ENCODE measurements at places on chromosomes 13 and 19.

- no peak for DNase-seq
These were observed 35.2 kb upstream of the TUBGCP3 start for GRCh38 chr13:112623051-112623711.

- DNase-seq = no peak
These were observed 7.0 kb upstream of the TLE6 start for GRCh38 chr19:2970201-2970835.

- no peak for DNase-seq
These were observed 364.3 kb downstream of the KCNRG start for GRCh38 chr13:50379584-50379983.

GRCh38 chr13:39347926-39348901, 254.8 kb downstream of the LHFPL6 start:
- DNase-seq = no peak

DNA sequence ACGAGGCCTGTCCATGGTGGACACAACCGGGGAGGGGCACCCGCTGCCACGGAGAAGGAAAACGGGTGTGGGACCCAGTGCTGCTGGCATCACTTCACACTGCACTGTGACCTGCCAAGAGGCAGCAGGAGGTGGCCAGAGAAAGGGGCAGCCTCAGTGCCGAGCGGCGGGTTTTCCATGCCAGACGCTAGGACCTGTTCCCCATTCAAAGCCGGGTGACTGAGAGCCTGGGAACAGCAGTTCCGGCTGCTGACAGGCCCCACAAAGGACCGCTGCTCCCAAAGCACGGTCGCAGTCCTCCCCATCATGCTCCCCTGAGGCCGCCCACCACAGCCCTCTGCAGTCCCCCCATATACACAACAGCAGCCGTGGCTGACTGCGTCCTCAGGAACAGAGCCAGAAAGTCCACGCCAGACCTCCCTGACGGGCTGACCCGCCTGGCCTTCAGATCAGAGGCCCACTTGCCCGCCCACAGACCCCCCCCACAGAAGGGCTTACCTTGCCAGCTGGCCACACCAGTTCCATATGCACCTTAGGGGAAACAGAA, 5.4 kb downstream of the AKAP8 start:
- DNase-seq = no peak
